ENCODE measurements at places on chromosomes 6 and 20. TPM values are rescaled to one million over a fixed set of nuclear protein-coding genes. Genes with fewer than 3 reads are reported as not detected.
A peak's percentile ranks its signal among the peaks of the same experiment; 100 is the strongest.

The FAM184A gene
- total RNA-seq, result 11.2 TPM

DNA sequence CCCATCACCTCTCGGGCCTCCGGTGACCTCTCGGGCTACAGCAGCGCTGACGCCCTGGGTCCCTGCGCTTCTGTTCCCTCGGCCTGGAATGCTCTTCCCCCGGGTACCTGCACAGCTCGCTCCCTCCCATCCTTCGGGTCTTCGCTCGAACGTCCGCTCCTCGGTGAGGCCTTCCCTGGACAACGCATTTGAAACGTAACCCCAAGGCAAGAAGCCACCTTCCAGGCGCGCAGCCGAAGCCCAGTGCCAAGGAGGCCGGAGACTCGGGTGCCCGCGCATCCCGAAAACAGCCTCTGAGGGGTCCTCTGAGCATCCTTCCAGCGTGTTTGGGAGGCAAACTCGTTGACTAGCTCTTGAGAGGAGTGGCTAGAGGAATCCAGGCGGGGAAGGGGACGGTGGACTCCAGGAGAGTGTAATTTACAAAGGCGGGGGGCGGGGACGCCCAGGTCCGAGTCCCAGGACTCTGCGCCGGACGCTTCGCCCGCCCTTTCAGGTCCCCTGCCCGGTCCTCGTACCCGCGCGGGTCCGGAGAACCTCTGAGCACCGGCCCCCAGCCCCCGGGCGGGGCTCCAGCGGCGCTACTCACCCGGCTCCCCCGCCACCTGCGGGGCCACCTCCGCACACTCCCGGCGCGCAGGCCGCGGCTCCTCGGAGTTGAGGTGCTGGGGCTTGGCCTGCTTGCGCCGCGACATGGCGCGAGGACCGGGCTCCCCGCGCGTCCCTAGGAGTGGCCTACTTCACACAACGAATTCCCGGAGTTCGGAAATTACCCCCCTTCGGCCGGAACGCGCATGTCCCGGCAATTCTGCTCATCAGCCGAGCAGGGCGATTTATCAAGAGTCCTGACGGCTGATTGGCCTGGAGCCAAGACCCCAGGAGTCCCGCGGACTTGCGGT lies 86.8 kb downstream of the ZFP64 start:
- no peaks in the 10 kb centered on the region for H3K4me1 ChIP-seq
- H3K4me3 ChIP-seq, result peak overlapping the region; percentile 28
- no peak overlapping the region for H3K27ac ChIP-seq
- H3K36me3 ChIP-seq, result no peaks in the 10 kb centered on the region

- no peak overlapping the region for H3K4me3 ChIP-seq
- H3K27ac ChIP-seq, result no peak overlapping the region
- peak; percentile 31 for DNase-seq
- peaks cover 3% of the 10 kb centered on the region for H3K27me3 ChIP-seq
- no peaks in the 10 kb centered on the region for H3K36me3 ChIP-seq
These were observed 164.9 kb downstream of the CDH26 start for GRCh38 chr20:60123096-60123495.

DNA sequence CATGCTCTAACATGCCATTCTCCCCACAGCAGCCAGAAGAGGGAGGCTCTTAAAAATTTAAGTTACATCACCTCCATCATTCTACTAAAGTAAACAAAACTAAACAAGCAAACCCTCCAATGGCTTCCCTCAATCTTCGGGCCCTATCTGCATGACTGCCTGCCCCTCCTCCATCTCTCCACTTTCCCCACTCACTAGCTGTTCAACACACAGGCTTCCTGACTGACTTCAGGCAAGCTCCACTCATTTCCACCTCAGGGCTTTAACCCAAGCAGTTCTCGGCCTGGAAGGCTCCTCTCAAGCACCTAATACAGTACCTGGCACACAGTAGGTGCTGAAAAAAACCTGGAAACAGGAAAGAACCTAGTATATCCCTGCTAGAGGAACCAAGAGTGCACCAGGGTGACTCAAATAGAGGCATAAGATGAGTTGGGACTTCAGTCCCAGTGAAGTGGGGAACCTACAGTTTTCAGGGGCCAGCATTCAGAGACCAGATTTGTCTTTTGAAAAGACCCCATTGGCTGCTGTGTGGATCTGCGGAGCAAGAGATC lies 2.8 kb downstream of the AHCY start:
- H3K27ac ChIP-seq, result no peak overlapping the region
- peaks cover 43% of the 10 kb centered on the region for H3K4me1 ChIP-seq
- H3K27me3 ChIP-seq, result no peaks in the 10 kb centered on the region
- peaks cover 4% of the 10 kb centered on the region for H3K36me3 ChIP-seq
- DNase-seq, result peak; percentile 76
- no peak overlapping the region for H3K4me3 ChIP-seq
